ENCODE measurements at places on chromosomes 2 and 18.
A peak's percentile ranks its signal among the peaks of the same experiment; 100 is the strongest.

- no peak for DNase-seq
Measured at GRCh38 chr2:112166806-112167499, 28.8 kb downstream of the FBLN7 start.

DNA sequence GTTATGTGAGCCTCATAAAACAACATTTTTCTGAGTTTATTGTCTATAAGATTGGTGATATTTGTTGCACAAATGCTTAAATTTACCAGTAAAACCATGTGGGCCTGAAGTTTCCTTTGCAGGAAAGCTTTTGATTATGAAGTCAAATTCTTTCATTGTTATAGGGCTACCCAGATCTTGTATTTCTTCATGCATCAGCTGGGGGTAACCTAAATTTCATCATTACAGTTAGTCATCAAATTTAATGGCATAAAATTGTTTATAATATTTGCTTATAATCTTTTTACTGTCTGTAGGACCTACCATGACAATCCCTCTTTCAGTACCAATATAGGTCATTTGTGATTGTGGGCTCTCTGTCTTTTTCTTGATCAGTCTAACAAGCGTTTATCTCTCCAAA, 47.8 kb downstream of the SMAD2 start:
- no peak for DNase-seq

GRCh38 chr18:69944436-69944835, 3.2 kb downstream of the CD226 start:
- no peak for DNase-seq

DNA sequence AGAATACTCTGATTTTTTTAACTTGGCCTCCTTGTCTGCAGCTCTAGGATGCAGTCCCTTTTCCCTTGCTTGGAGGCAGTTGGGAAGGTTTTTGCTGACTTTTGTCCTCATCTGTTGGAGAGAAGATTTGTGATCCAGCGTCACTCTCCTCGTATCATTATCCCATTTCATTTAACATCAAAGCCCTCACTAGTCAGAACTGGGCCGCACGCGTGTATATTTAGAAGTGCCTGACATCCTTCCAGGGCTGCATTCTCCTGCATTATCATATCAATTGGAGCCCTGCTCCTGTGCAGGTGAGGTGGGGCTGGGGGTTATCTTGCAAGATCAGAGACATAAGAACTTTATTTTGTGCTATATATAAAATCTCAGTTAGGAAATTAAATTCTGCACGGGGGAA, 435.1 kb upstream of the HS6ST1 start:
- DNase-seq: no peak

DNA sequence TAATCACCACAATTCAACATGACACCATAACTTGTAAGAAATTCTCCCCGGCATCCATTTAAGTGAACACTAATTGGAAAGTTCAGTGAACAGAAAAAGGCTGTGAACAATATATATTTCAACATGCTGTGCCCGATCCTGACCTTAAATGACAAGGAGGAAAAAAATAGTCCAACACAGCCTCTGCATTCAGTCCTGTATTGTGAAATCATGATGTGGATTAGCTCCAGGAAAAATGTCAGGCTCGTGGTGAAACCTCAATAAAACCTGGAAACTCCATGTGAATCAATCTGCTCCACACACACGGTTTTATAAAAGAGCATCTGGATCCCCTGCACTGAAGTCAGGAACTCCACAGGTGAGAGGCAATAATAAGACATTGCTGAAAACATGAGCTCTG, 145.4 kb upstream of the SPOPL start:
- no peak for DNase-seq

DNA sequence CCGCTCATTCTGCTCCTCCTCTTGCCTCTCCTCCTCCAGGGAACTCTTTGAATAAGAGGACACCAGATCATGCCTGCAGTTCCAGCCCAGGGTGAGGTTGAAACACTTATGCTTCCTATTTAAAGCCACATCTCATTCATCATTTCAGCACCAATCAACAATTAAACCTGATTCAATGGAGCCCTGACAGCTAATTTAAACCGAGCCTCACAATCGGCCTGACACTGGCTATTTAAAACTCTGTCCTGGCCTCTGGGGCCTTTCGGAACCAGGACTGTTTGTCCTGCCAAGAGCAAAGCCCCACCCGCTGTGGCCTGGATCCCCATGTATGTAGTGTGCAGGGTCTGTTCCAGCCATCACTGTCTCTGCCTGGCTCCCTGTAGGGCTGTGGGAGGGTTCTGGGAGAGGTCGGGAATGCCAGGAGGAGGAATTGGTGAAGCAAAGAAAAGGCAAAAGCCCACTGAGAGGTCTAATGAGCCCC, 97.4 kb downstream of the MCFD2 start:
- DNase-seq: no peak

DNA sequence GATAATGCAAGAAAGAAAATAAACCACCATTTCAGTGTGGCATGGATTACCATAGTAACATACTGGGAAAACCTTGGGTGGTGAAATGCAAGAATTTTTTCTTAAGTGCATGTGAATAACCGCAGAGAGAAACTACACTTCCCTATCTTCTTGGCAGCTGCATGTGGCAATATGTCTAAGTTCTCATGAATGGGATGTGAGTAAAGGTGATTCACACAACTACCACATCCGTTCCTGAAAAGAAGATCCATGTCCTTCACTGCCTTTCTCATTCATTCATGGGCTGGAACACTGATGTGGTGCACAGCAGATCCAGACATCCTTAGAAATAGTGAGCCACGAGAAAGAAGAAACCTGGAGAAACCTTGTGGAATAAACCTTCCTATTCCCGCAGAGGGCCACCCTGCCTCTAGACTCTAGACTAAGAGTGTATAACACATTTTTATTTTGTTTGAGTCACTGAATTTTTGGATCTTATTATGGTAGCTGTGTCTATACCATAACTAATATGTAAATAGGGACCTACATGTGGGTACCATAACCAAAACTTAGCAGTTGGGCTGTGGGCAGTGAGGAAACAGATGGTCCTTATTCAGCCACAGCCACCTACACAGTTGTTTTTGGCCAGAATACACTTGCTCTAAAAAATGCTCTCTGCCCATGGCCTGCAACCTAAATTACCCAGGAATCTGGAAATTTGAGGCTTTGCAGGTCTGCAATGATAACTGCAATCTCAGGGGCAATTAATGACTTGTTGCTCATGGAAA, 573.3 kb downstream of the LRP1B start:
- DNase-seq: peak; percentile 90

All from suppressor macrophage treated with lipopolysaccharide for 4 hours (primary cell).